ENCODE measurements at places on chromosomes 7 and 10.
A peak's percentile ranks its signal among the peaks of the same experiment; 100 is the strongest.

DNA sequence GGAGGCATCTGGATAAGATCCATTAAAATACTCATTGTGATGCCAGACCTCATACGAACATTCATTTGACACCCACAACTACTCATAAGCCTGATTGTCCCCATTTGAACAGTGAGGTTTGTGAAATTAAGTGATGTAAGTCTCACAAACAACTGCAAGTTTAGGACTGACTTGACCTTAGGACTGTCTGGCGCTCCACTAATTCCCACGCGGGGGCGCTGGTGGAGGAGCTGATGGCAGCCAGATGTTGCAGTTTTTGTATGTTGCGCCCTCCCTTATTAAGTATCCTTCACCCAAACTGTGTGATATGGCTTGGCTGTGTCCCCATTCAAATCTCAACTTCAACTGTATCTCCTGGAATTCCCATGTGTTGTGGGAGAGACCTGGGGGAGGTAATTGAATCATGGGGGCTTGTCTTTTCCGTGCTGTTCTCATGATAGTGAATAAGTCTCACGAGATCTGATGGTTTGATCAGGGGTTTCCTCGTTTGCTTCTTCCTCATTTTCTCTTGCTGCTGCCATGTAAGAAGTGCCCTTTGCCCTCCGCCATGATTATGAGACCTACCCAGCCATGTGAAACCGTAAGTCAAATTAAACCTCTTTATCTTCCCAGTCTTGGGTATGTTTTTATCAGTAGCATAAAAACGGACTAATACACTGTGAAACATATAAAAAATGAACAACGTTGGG, 20.3 kb upstream of the TIAL1 start:
- DNase-seq = peak; percentile 14

GRCh38 chr7:16989811-16990413, 108.1 kb upstream of the AGR3 start:
- DNase-seq = peak; percentile 5

- no peak for DNase-seq
Measured at GRCh38 chr10:49369216-49370162, 26.4 kb downstream of the DRGX start.

DNA sequence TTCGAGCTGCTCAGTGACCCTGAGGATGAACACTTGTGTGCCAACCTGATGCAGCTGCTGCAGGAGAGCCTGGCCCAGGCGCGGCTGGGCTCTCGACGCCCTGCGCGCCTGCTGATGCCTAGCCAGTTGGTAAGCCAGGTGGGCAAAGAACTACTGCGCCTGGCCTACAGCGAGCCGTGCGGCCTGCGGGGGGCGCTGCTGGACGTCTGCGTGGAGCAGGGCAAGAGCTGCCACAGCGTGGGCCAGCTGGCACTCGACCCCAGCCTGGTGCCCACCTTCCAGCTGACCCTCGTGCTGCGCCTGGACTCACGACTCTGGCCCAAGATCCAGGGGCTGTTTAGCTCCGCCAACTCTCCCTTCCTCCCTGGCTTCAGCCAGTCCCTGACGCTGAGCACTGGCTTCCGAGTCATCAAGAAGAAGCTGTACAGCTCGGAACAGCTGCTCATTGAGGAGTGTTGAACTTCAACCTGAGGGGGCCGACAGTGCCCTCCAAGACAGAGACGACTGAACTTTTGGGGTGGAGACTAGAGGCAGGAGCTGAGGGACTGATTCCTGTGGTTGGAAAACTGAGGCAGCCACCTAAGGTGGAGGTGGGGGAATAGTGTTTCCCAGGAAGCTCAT, 1.1 kb downstream of the DDIT4 start:
- DNase-seq = peak; percentile 33

DNA sequence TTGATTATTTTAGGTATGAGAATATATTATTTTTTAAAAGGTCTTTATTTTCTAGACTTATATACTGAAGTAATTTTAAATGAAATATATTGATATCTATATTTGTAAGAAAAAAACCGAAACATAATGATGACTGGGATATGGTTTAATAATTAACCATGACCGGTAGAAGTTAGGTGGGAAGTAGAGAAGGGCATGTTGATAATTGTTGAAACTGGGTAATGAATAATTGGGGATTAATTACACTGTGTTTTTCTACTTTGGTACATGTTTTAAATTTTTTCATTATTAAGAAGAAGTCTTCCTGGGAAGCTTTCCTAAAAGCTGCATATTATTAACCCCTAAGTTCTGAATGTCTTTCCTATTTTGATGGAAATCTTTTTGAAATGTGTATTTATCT, 16.3 kb downstream of the TSPAN12 start:
- DNase-seq = no peak

GRCh38 chr7:157860406-157860805, 523.6 kb downstream of the DNAJB6 start:
- no peak for DNase-seq

- DNase-seq = no peak
Measured at GRCh38 chr10:126126023-126126422, 229.7 kb downstream of the FANK1 start.

GRCh38 chr7:1359051-1359400, 100.2 kb downstream of the MICALL2 start:
- no peak for DNase-seq

- no peak for DNase-seq
Measured at GRCh38 chr10:123309731-123310130, 155.5 kb downstream of the BUB3 start.

- peak; percentile 41 for DNase-seq
Measured at GRCh38 chr10:11163780-11164550, 146.3 kb downstream of the CELF2 start.

DNA sequence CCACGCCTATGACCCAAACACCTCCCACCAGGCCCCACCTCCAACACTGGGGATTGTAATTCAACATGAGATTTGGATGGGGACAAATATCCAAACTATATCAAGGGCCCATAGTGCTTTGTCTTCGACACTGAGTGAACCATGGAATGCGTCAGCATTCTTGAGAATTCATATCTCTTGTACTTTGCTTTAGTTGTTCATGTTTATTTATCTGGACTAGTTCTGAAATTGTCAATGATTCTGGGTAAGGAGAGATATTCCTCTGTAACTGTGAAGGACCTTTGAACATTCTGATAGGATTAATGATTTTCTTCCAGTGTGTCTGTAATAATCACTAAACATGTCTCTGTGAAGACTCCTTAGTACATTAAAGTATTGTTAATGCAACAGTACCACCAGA, 374.8 kb downstream of the LRMDA start:
- no peak for DNase-seq

DNA sequence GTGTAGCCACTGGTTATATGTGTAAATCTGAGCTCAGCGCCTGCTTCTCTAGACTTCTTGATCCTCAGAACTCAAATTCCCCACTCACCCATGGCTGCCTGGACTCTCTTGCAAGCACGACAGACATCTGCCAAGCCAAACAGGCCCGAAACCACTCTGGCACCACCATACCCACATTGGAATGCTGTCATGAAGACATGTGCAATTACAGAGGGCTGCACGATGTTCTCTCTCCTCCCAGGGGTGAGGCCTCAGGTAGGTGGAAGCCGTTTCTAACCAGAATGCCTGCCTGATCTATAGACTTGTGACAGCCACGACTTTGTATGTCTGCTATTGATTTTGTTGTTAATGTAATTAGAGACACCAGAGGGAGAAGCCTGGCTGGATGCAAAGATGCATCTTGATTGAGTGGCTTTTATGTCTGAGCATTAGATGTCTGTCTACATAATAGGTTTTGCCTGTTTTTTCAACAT, 4.0 kb downstream of the BAMBI start:
- DNase-seq = no peak

DNA sequence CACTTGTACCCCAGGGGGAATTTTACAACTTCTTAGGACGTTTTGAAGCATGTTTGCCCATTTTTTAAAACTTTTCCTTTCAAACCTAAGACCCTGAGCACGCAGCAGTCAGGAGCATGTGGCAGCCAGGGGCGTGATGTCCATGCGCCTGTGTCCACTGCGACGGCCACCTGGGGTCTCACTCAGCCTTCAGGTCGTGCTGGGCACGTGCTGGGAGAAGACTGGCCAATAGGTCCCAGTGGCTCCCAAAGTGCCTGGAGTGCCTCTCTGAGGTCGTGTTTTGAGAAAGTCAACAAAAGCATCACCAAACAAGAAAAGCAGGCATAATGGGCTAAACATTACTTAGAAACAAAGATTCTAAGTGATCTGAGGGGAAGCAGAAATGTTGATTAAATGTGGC, 14.8 kb downstream of the LRRC27 start:
- no peak for DNase-seq

DNA sequence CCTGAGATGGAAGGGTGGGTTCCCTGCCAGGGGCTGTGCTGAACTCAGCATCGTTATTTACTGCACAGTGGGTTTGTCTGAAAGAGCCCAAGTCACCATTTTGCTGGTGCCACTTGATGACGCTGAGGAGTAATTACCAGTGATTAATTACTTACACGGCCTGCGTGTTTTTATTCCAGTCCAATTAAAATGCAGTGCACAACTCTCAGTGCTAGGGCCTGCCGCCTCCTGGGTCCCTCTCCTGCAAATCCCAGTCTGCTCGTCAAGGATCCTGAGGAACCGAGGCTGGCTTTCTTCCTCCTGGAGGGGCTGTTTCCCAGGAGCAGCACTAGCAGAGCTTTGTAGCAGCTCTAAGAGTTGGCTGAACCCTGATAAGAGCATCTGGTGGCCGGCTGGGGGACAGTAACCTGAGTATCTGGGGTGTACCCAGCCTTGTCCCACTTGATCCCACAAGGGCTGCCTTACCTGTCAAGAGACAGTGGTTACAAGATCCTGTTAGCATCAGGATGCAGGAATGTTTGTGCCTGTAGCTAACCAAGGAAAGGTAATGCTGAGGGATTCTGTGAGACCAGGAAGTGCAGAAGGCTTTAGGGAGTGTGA, 45.1 kb upstream of the LRRC4 start:
- no peak for DNase-seq

- DNase-seq = no peak
Measured at GRCh38 chr7:116786791-116787443, 75.5 kb upstream of the CAPZA2 start.

DNA sequence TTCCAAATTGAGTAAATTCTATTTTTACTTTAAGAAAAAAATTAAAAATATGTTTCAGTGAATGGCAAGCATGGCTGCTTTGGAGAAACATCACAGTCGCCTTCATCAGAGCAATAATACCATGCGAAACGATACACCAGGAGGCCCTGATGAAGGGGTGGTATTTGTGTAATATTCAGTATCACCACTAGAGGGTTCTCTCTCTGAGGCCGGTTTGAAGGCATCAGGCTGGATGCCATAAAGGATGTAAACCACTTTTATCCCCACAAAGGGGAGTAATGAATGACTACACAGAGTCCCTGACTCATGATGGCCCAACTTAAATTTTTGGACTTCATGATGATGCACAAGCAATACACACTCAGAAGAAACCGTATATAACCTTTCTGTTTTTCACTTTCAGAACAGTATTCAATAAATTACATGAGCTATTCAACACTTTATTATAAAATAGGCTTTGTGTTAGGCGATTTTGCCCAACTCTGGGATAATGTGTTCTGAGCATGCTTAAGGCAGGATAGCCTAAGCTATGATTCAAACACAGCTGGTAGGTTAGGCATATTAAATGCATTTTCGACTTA, 95.5 kb downstream of the PPP1R17 start:
- peak; percentile 18 for DNase-seq

DNA sequence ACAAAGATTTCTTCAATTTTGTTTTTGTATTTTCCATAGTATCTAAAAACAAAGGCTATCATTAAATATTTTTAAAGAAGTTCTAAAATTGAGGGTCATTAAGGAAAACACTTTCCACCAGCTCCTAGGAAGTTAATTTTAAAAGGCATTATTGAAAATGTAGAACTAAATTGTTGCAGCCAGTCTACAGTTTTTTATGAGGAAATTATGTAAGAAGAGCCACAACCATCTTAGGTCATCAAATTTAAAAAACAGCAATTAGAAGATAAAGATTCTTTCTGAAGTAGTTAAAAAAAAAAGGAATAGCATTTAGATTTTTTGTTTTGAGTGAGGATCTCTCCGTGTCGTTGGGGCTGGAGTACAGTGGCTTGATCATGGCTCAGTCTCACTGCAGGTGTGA, 161.7 kb downstream of the NRBF2 start:
- DNase-seq = no peak

DNA sequence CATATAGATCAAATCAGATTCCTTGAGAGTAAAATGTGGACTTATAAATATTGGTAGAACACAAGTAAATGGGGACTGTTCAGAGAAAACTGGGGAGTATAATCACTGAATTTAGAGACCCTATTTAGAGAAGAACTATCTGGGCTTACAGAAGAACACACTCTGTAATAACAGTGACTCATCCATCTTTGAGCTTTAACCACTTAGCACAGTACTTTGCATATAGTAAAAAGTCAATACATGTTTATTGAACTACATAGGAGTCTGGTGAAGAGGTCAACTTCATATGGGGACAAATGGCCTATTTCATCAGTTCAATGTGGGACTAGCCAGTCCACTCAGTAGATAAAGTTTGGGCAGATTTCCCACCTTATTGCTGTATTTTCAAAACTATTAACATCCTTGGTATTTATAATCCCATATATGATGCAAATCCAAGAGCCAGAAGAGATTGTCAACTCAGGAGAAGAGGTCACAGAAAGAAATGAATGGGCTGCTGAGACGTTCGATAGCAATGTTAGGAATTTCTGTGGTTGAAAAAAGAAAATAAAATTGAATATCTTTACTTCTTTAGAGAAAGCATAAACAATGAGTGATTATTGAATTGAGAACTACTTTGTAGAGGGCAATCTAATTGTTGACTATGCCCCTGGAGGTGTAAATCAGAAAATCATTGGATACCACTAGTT, 119.3 kb upstream of the CACNA2D1 start:
- DNase-seq = no peak

- DNase-seq = no peak
Measured at GRCh38 chr10:106980495-106981451, 183.7 kb downstream of the SORCS1 start.

DNA sequence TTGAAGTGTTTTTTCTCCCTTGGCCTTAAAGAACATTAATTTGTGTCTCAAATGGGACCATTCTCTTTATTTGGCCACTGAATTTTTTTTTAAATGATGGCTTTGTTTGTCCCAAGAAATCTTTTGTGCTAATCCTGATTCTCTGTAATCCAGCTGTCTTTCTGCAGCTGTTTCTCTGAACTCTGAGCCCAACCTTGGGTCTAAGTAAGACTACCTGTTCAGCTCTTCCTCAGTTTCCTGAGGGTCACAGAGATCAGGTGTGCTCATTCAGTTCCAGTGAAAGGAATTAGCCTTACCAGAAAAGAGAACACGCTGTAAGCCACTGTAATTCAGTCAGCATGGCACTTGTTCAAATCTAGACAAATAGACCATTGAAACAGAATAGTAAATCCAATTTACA, 94.2 kb downstream of the ANKIB1 start:
- DNase-seq = no peak

- no peak for DNase-seq
Measured at GRCh38 chr7:20432071-20432470, 101.4 kb downstream of the ITGB8 start.

Data from neural crest cell (in vitro differentiated cells).